ENCODE measurements at places on chromosomes 1 and 21.

GRCh38 chr21:29928537-29928936 is 11.3 kb downstream of the GRIK1 start:
- DNase-seq: no peak

- no peak for DNase-seq
Observed at GRCh38 chr1:172776071-172776470, 117.2 kb downstream of the FASLG start.

DNA sequence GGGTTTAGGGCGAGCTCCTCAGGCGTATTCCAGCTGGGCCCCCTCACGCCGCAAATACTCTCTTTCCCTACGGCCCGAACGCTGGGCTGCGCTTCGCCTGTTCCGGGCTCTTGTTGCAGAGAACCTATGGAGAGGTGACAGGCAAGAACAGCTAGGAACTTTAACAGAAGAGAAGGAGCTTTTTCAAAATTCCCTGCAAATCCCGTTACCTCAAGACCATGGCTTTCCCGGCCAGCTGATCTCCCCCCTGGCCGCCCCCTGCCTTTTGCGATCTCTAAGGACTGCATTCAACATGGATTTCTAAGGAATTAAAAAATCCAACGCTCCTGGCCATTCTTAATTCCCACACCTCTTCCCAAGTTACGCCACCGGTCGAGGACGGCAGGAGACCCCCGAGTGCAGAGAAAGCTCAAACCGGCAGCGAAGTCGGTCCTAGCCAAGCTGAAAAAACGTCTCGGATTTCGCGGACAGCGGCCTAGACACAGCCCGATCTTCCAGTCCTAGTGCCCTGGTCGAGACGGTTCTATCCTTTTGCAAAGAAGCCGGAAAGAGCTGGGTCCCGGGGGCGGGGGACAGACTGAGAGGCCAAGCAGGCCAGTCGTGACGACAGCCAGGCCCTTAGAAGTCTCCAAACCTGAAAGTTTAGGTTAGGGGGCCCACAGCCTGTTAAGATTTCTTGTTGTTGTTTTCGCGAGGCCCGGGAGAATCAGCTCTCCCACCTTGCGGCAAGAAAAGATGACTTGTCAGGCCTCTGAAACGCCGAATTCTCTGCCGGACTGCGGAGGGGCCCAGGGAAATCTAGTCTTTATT is 1.1 kb upstream of the TBX15 start:
- DNase-seq: no peak

GRCh38 chr1:178942285-178943198 is 71.7 kb upstream of the ANGPTL1 start:
- DNase-seq: peak; percentile 45

DNA sequence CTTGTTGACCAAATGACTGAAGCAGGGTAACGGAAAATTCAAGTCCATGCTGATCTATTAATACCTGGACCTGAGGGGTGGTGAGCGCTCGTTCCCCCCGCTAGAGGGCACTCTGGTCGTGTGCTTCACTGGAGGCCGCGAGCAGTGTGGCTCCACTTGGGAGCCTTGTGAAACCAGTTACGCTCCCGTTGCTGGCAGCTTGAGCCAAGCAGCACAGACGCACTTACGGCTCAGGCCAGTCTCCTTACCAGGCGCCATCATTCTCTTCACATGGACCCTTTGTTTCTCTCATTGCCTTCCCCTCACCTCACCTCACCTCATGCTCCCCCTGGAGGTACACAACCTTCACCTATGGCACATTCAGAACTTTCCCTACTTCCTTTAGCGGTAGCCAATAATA is 49.7 kb upstream of the TSPAN2 start:
- peak; percentile 87 for DNase-seq

DNA sequence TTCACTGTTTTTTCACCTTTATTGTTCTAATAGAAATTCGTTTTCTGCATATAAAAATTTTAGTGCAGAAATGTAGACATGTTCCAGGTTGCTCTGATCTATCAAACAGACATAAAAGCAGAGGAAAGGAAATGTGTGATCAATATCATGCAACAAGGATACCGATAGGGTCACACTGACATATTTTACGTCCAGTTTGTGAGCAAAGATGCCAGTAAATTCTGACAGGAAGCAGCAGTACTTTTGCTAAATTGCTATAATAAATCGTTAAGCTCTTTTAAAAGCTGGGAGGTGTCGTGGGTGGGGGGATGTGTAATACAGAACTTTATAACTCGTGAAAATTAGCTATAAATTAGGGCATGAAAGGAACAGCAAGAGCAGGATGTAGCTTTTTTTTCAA is 955.2 kb downstream of the BRINP3 start:
- no peak for DNase-seq

GRCh38 chr1:56920591-56921001 is 45.2 kb downstream of the C8B start:
- no peak for DNase-seq

- no peak for DNase-seq
Observed at GRCh38 chr21:44958471-44959191, 18.8 kb downstream of the SLX9 start.

DNA sequence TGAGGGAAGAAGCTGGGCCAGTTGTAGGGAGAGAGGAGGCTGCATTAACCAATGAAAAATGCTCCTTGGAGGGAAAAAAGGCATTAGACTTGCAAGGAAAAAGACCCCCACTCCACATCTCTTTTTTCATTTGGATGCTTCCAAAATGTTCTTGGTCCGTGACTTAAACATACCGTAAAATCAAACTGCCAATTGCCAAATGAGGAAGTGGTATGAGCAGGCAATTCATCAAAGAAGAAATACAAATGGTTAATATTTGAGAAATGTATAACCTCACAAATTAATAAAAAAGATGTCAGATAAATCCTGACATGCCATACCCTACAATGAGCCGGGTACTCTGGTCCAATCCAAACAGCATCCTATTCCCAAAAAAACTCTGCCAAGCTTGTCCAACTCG is 30.6 kb downstream of the KANK4 start:
- no peak for DNase-seq

- DNase-seq: no peak
Observed at GRCh38 chr1:11499601-11500331, 20.8 kb downstream of the DISP3 start.

DNA sequence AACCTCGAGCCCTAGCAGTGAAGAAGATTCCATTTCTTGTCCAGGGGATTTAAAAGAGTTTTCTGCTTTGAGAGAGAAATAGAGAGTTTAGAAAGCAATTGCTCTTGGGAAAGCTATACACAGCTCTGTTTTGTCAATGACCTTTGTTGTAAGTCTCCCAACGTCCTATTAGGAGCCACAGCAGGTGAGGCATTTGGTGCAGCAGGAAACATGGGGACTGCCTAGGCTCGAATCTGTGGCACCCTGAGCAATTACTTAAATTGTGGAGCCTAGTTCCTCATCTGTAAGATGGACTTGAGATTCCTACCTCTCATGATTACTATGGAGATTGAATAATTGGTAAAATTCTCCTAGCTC is 8.2 kb downstream of the DCLRE1B start:
- peak; percentile 38 for DNase-seq

DNA sequence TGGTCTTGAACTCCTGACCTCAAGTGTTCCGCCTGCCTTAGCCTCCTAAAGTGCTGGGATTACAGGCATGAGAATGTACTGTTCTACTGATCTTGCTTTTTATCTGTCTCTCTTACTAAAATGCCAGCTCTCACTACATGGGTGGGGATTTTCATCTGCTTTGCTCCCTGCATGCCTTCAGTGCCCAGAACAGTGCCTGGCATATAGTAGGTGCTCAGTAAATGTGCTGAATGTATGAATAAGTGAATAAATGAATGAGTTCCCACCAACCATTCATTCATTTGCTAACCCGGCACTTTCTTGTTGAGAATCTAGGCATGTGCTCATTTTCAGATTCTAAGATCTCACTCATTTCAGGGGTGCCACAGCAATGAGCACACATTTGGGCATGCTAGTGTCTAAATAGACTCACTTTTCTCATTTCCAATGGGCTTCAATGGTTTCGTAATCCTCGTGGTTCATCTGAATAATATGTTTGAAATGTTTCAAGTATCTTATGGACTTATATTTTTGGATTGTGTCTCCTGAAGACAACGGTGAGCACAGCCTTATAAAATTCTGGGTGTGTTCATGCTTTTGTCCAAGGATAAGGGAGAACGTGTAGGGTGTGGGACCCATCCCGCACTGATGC is 7.6 kb downstream of the DHRS3 start:
- no peak for DNase-seq

- no peak for DNase-seq
Observed at GRCh38 chr1:230857077-230857476, 11.2 kb downstream of the C1orf198 start.

DNA sequence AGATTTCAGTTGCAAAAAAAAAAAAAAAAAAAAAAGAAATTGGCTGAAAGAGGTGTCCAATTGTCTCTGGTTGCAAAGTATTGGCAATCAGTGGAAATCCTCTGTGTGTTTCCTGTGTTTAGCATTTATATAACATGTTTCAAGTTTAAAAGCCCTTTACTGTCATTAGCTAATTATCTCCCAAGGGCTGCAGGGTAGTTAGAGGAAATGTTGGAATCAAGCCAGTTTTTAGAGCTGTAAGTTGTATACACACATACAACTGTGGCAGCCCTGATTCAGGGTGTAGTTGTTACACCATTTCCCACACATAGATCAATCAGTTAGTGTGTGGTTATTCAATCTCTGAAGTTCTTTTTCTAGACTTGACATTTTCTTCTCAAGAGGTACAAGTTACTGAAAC is 8.9 kb upstream of the ZNF326 start:
- no peak for DNase-seq

DNA sequence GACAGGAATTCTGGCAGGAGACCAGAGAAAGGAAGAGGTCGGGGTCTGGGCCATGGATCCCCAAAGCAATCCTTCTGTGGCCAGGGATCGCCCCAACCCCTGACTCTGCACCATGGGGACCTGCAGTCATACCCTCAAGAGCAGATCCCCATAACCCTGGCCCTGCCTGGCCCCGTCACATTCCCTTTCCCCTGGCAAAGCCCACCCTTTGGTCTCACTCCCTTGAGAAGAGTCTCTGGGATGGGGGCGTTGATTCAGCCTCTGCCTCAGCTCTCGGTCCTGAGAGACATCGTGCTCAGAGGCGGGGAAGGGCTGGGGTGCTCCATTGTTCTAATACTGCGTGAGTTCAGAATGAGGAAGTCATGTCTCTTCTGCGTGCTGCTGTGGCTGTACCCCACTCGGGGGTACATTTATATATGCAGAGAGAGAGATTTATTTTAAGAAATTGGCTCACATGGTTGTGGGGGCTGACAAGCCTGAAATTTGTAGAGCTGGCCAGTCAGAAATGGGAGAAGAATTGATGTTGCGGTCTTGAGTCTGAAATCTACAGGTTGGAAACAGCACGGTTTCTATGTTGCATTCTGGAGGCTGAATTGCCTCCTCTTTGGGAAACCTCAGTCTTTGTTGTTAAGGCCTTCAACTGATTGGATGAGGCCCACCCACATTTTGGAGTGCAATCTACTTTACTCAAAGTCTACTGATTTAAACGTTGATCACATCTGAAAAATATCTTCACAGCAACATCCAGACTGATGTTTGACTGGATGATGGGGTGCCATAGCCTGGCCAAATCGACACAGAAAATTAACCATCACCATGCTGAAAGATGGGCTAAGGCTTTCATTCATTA is 4.2 kb upstream of the PADI2 start:
- no peak for DNase-seq

DNA sequence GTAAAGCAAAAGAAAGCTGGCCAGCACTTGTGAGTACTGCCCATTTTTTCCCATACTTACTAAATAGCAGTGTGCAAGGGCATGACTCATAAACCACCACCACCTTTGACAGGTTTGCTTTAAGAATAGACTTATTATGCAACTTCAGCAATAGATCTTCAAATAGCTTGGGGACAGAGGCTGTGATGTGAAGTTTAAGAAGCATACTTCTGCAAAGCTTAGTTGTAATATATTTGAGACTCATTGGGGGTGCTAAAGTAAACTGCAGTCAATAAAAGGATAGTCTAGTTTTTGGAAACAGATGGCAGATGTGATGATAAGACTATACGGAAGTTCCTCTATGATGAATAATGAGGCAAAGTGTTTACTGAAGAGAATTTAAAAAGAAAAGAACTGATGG is 210.0 kb downstream of the PLA2G4A start:
- DNase-seq: peak; percentile 77

DNA sequence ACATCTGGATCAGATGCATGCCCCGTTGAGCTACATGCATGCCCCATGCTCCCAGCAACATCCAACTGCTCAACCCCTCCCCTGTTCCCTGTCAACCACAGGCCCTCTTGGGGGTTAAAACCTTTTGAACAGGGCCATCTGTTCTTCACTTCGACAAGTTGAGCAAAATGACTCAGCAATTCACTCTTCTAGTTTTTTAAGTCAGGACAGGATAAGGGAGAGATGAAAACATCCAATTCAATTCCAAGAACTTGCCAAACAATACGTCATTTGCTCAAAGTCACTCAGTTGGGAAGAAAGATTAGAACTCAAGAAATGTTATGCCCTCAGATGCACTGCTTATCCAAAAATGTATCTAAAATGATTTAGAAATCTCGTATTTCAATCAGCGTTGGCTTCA is 46.1 kb upstream of the MTF2 start:
- peak; percentile 71 for DNase-seq

- peak; percentile 55 for DNase-seq
Observed at GRCh38 chr1:174989536-174990220, 10.1 kb upstream of the CACYBP start.

DNA sequence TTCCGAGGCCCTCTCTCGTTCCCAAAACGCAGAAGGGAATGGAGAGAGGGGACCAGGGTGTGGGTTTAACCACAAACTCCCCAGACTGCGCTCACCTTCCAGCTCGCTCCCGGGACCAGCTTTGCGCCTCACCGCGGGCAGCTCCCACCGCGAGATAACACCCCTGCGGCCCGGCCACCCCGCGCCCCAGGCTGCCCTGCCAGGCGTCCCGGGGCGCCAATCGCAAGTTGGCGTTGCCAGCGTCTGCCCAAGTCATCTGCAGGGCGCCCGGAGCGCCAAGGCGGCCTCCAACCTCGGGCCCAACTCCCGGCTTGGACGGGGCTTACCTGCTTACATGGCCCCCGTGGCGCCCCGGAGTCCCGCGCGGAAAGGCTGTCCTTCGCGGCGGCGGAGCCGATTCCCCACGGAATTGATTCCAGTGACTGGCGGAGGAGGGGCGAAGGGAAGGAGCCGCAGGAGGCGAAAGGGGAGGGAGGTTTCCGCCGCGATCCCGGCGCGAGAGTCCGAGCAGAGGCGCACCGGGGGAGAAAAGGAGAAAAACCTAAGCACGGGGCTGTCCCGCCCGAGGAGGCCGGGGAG is 456 bp downstream of the PTPN14 start:
- DNase-seq: no peak

DNA sequence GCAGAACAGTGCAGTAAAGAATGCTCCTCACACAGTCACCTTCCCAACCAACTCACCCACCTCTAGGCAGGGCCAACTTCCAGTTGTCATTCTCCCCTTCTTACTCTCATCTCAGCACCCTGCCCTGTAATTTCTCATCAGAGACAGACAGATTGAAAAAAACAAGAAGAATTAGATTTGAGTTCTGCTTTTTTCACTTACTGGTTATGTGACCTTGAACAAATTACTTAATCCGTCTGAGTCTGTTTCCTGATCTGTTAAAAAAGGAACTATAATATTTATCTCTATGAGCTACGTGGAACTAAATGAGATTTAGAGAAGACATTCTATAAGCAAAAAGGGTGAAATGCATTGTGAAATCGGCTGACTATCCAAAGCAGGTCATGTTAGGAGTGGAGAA is 330.3 kb downstream of the ZNF326 start:
- no peak for DNase-seq
